Activated T-cell treated with anti-CD3 and anti-CD28 coated beads for 48 hours (primary cell): ENCODE measurements at places on chromosomes 11 and 22.

GRCh38 chr11:13718394-13718793, 49.9 kb downstream of the FAR1 start:
- no peak for DNase-seq

GRCh38 chr11:66815646-66816045, 27.6 kb upstream of the RCE1 start:
- DNase-seq: no peak

- DNase-seq: no peak
Measured at GRCh38 chr11:44456544-44457300, 108.7 kb upstream of the CD82 start.

DNA sequence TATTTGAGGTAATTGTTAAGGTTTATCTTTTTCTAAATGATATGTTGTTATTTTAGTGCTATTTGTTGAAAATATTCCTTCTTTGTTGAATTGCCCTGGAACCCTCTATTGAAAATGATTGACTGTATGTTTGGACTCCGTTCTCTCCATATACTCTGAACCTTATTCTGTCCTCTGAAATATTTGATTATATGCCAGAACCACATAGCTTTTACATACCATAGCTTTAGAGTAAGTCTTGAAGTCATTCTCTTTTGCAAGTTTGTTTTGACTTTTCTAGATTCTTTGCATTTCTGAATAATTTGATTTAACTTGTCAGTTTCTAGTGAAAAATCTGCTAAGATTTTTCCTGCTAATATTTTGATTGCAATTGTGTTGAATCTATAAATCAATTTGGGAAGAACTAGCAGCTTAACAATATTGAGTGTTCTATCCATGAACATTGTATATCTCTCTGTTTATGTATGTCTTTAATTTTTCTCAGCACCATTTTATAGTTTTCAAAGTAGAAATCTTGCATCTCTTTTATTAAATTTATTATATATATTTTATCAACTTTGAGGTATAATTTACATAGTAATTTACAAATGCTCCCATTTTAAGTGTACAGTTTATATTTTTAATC, 51.7 kb upstream of the PITPNB start:
- no peak for DNase-seq

DNA sequence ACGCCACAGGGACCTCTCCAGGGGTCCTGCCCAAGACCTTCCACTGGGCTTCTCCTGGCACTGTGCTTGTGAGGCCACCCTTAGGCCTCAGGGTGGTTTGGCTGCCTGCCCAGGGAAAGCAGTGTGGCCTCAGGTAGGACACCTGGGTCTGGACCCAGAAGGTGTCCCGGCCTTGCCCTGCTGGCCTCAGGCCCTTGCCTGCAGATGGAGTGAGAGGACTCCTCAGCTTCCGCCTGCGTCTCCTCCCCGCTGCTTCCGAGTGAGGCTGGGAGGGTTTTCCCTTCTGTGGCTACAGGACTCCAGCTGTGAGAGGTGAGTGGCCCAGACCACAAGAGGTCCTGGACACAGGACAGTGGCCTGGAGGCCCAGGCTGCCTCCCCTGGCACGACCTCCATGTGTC, 60.4 kb downstream of the WNT7B start:
- no peak for DNase-seq

- DNase-seq: no peak
Measured at GRCh38 chr11:8810540-8811301, 100.3 kb upstream of the AKIP1 start.

DNA sequence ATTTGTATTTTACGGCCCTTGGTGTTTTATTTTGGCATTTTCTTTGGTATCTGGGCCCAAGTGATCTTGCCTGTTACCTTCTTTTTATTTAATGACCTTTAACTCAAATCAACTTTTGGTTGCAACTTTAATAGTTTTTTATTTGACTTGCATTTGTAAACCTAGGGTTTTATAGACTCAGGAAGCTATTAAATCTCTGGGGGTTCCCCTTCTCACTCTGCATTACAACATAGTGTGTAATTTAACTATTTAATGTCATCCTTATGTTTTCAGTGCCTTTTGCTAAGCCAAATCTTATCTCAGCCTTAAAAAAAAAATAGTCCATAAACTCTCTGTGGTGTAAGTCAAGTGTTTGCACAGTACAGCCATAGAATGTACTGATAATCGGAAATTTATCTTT, 3.4 kb downstream of the FJX1 start:
- no peak for DNase-seq

DNA sequence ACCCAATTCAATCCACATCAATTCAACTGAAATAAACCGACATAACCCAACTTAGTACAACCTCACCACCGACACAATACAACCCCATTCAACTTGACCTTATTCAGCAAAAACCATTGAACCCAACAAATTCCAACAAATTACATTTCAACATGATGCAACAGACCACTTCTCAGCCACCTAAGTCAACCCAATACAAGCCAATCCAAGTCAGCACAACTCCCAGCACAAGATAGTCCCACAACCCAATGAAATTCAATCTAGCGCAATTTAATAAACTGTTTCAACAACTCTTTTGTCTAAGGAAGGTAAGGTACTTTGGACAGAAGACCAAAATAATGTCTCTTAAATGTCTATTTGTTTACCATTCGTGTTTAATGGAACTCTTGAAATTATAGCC, 226.0 kb downstream of the MIAT start:
- no peak for DNase-seq
